ENCODE measurements at places on chromosomes 7 and 10. TPM values are rescaled to one million over a fixed set of nuclear protein-coding genes. Genes with fewer than 3 reads are reported as not detected.

ABCB4 gene
- not detected for total RNA-seq

PDE1C gene
- 5.8 TPM for total RNA-seq

SGCE gene
- 42.8 TPM for total RNA-seq

GJD4 gene
- total RNA-seq = not detected

PAPOLB gene
- total RNA-seq = 0.46 TPM

ARMH3 gene
- total RNA-seq = 30.9 TPM

PMS2 gene
- total RNA-seq = 15.7 TPM

GPR15LG gene
- total RNA-seq = not detected

NKX1-2 gene
- total RNA-seq = not detected

SPDYE9 gene
- total RNA-seq = not detected

Measured in upper lobe of left lung (tissue), 6 donors.